Lung (tissue), 17 donors: ENCODE measurements at places on chromosomes 4 and X. TPM values are rescaled to one million over a fixed set of nuclear protein-coding genes. Genes with fewer than 3 reads are reported as not detected.

GRCh38 chr4:79209822-79210635 lies 115.8 kb downstream of the NAA11 start:
- H3K27ac ChIP-seq: no peak overlapping the region
- H3K27me3 ChIP-seq: no peaks in the 10 kb centered on the region
- no peaks in the 10 kb centered on the region for H3K4me1 ChIP-seq
- no peak for DNase-seq

GRCh38 chr4:119059221-119059620 lies 76.4 kb upstream of the MYOZ2 start:
- peaks cover 4% of the 10 kb centered on the region for H3K36me3 ChIP-seq
- no peak overlapping the region for H3K4me3 ChIP-seq
- H3K27me3 ChIP-seq: no peaks in the 10 kb centered on the region

- no peak for DNase-seq
- H3K27ac ChIP-seq: no peak overlapping the region
- no peaks in the 10 kb centered on the region for H3K36me3 ChIP-seq
- H3K4me3 ChIP-seq: no peak overlapping the region
- H3K4me1 ChIP-seq: no peaks in the 10 kb centered on the region
Measured at GRCh38 chr4:26183017-26183416, 137.8 kb upstream of the RBPJ start.

DNA sequence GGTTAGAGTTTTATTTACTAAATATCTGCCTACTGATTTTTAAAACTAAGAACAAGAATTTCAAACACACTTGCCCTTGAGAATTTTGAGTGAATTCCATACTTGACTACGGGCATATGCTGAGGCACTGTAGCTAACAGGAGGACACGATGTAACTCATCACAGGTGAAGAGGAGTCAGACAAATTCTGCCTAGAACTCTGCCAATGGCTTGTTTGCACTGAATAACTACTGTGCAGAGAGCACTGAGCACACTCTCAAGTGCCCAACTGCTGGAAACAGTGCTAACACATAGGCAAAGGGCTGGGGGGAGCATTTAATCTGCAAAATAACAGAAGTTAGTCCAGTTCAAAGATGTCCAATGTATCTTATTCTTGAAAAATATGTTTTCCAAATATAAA lies 104.4 kb downstream of the WDFY3 start:
- H3K27me3 ChIP-seq: no peaks in the 10 kb centered on the region
- no peaks in the 10 kb centered on the region for H3K4me1 ChIP-seq
- no peak overlapping the region for H3K27ac ChIP-seq

GRCh38 chr4:126458993-126459392 lies 1144.2 kb downstream of the FAT4 start:
- no peak overlapping the region for H3K27ac ChIP-seq
- no peaks in the 10 kb centered on the region for H3K27me3 ChIP-seq
- no peaks in the 10 kb centered on the region for H3K36me3 ChIP-seq
- DNase-seq: no peak
- H3K4me3 ChIP-seq: no peak overlapping the region

GRCh38 chr4:4542774-4543485 lies 1.1 kb upstream of the STX18 start:
- H3K4me3 ChIP-seq: no peak overlapping the region
- H3K4me1 ChIP-seq: peaks cover 9% of the 10 kb centered on the region
- H3K36me3 ChIP-seq: no peaks in the 10 kb centered on the region
- no peak overlapping the region for H3K27ac ChIP-seq
- H3K27me3 ChIP-seq: no peaks in the 10 kb centered on the region
- DNase-seq: peak; percentile 28

DNA sequence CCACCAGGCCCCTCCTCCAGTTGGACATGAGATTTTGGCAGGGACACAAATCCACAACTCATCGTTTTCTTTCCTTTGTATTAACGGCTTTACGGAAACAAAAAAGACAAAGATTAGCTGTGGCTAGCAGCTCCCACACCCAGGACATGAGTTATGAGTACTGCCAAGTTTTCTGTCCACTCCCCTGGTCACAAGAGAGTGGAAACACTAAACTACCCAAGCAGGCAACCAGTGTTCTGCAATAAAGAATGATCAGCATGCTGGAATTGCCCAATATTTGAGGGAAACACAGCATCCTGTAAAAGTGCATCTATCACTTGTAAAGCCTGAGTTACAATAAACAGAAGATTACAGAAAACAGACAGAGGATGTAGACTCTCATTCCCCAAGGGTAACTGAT lies 358.4 kb downstream of the NLGN4X start:
- no peak overlapping the region for H3K4me3 ChIP-seq
- H3K36me3 ChIP-seq: no peaks in the 10 kb centered on the region
- H3K27ac ChIP-seq: no peak overlapping the region
- no peak for DNase-seq

DNA sequence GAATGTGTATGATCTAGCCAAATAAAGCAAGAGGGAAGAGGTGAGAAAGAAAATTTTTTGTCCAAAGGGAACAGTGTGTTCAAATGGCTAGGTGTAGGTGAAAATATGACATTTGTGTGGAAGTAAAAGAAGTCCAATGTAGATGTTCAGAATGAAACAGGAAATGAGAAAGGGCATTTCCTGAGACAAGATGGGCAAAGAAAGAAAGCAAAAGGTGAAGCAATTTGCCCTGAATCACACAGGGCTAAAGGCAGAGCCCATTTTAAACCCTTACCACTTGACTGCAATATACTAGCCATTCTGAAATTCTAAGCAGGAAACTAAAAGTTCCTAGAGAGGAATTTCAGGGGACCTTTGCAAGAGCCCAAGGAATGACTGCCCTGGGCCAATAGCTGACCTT lies 36.0 kb downstream of the CLOCK start:
- no peak overlapping the region for H3K27ac ChIP-seq
- H3K36me3 ChIP-seq: peaks cover 3% of the 10 kb centered on the region
- no peak for DNase-seq
- H3K27me3 ChIP-seq: no peaks in the 10 kb centered on the region
- no peak overlapping the region for H3K4me3 ChIP-seq
- no peaks in the 10 kb centered on the region for H3K4me1 ChIP-seq

GRCh38 chrX:49978176-49978575 lies 55.8 kb downstream of the CLCN5 start:
- H3K4me3 ChIP-seq: no peak overlapping the region
- no peak for DNase-seq
- H3K4me1 ChIP-seq: no peaks in the 10 kb centered on the region
- H3K27me3 ChIP-seq: no peaks in the 10 kb centered on the region
- H3K36me3 ChIP-seq: no peaks in the 10 kb centered on the region

DNA sequence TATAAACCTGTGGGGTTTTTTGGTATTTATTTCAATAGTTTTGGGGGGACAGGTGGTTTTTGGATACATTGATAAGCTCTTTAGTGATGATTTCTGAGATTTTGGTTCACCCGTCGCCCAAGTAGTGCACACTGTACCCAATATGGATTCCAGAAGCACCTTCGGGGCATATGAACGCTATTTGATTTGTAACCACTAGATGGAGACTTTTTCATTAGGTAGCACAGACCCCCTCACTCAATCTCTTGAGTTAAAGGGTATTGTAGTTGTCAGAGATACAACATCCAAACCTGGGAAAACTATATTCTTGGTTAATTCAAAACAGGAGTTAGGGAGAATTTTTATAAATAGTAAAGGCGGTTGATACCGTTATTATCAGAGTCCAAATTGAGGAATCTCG lies 79.8 kb downstream of the SPANXN3 start:
- H3K27me3 ChIP-seq: peaks cover 3% of the 10 kb centered on the region
- no peak for DNase-seq
- no peaks in the 10 kb centered on the region for H3K4me1 ChIP-seq
- H3K4me3 ChIP-seq: no peak overlapping the region
- no peak overlapping the region for H3K27ac ChIP-seq

GRCh38 chrX:72687396-72687795 lies 26.7 kb downstream of the PHKA1 start:
- H3K4me1 ChIP-seq: no peaks in the 10 kb centered on the region
- no peaks in the 10 kb centered on the region for H3K36me3 ChIP-seq
- no peaks in the 10 kb centered on the region for H3K27me3 ChIP-seq

- DNase-seq: peak; percentile 50
- no peaks in the 10 kb centered on the region for H3K4me1 ChIP-seq
- H3K27me3 ChIP-seq: no peaks in the 10 kb centered on the region
- no peak overlapping the region for H3K4me3 ChIP-seq
Measured at GRCh38 chr4:17385403-17385802, 126.5 kb downstream of the QDPR start.

DNA sequence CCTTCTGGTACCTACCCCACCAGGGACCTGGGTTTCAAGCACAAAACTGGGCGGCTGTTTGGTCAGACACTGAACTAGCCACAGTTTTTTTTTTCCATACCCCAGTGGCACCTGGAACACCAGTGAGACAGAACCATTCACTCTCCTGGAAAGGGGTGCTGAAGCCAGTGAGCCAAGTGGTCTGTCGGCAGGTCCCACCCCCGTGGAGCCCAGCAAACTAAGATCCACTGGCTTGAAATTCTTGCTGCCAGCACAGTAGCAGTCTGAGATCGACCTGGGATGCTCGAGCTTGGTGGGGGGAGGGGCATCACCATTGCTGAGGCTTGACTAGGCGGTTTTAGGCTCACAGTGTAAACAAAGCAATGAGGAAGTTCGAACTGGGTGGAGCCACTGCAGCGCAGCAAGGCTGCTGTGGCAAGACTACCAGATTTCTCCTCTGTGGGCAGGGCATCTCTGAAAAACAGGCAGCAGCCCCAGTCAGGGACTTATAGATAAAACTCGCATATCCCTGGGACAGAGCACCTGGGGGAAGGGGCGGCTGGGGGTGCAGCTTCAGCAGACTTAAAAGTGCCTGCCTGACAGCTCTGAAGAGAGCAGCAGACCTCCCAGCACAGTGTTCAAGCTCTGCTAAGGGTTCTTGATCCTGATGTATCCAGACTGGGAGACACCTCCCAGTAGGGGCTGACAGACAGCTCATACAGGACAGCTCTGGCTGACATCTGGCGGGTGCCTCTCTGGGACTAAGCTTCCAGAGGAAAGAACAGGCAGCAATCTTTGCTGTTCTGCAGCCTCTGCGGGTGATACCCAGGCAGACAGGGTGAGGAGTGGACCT lies 223.0 kb downstream of the COX18 start:
- H3K4me3 ChIP-seq: no peak overlapping the region
- H3K36me3 ChIP-seq: no peaks in the 10 kb centered on the region
- H3K27ac ChIP-seq: no peak overlapping the region
- H3K4me1 ChIP-seq: no peaks in the 10 kb centered on the region
- no peaks in the 10 kb centered on the region for H3K27me3 ChIP-seq
- DNase-seq: no peak

- DNase-seq: peak; percentile 65
- H3K27ac ChIP-seq: peak overlapping the region; percentile 1
- H3K4me1 ChIP-seq: peaks cover 5% of the 10 kb centered on the region
- H3K4me3 ChIP-seq: no peak overlapping the region
- no peaks in the 10 kb centered on the region for H3K36me3 ChIP-seq
Measured at GRCh38 chrX:150212672-150213480, 150.2 kb upstream of the MAMLD1 start.

DNA sequence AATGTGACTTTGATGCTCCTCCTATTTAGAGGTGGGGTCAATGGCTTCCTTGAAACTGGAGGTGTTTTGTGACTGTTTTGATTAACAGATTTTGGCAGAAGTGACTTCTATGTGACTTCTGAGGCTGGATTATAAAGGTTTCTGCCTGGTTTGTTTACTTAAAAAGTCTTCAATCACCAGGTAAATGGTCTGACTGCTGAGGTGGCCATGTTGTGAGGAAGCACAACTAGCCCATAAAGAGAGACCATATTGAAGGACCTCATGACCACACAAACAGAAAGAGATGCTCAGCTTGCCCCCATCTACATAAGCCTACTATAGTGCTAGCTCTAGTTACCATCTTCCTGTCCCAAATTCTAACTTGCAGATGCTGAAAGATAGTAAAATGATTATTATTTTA lies 14.3 kb upstream of the LSM6 start:
- no peak overlapping the region for H3K27ac ChIP-seq
- H3K4me3 ChIP-seq: no peak overlapping the region
- H3K36me3 ChIP-seq: no peaks in the 10 kb centered on the region
- no peaks in the 10 kb centered on the region for H3K4me1 ChIP-seq
- no peak for DNase-seq
- no peaks in the 10 kb centered on the region for H3K27me3 ChIP-seq

GRCh38 chr4:7299010-7299907 lies 106.9 kb downstream of the SORCS2 start:
- H3K4me3 ChIP-seq: no peak overlapping the region
- H3K4me1 ChIP-seq: no peaks in the 10 kb centered on the region
- no peak overlapping the region for H3K27ac ChIP-seq
- peak; percentile 41 for DNase-seq
- no peaks in the 10 kb centered on the region for H3K27me3 ChIP-seq

- no peaks in the 10 kb centered on the region for H3K4me1 ChIP-seq
- no peak overlapping the region for H3K27ac ChIP-seq
- DNase-seq: no peak
- no peaks in the 10 kb centered on the region for H3K36me3 ChIP-seq
Measured at GRCh38 chrX:109294097-109294814, 187.6 kb downstream of the GUCY2F start.

The CT45A10 gene
- total RNA-seq: not detected

The CHST7 gene
- 8.3 TPM for total RNA-seq

The MCF2 gene
- 0.14 TPM for total RNA-seq

The GPC3 gene
- 270 TPM for total RNA-seq

The PCDH7 gene
- 9.4 TPM for total RNA-seq

The RBM46 gene
- total RNA-seq: not detected
